Transverse colon (tissue), 4 donors: ENCODE measurements at places on chromosomes 3 and 15.

DNA sequence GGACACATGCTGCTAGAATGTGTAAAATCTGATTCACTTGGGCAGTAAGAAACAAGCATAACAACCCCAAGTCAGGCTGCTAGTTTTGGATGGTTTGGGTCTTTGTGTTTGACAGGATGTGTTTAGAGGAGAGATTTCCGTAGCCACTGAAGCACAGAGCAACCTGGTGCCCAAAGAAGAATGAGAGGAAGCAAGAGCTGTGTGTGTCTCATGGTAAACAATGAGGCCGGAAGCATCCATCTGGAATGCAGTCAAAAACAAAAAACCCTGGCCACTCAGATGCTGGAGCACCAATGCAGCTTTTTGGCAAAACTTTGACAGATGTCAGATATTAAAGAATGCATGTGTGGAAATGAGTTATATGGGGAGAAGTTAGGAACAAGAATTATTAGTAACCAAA is 39.4 kb upstream of the SNRK start:
- DNase-seq, result peak; percentile 10

DNA sequence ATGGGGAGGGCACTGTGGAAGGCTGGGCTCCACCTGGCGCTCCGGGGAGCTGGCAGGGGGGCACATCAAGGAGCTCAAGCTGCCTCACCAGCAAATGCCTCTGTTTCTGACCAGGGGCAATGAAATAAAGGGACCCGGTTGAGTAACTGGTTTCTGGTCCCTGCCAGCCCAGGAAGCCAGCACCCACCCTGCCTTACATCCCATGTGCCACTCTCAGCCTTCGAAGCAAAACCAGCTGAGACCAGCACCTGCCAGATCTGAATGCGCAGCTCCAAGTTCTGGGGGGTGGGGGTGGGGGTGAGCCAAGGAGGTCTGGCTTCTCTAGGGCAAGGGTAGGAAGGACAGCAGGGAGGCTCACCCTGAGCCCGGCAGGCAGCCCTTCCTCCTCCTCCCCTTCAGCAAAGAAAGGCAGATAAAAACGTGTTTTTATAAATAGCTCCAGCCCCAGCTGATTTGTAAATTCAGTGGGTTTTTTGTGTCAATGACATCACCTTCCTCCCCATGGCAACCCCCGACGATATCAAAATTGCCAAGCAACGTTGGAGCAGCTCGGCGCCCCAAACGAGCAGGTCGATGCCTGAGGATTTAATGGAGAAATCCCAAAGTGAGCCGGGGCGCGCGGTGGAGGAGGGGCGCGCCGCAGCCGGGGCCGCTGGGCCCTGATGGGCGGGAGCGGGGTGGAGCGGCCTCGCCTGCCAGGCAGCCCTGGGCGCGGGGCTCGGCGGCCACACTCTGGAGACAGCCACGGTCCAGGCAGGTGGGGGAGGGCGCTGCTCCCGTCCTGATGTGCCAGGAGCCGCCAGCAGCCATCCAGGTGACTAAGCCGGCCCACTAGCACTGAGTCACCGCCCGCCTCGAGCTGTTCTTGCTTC is at the start of gene PAK6:
Gene PAK6 (plus strand): TSS at position 532 of the 872 bp plus-strand sequence. CDS start 25,723 bp downstream, outside the sequence.
- DNase-seq, result peak; percentile 46

- peak; percentile 5 for DNase-seq
These were observed 149.7 kb downstream of the KLF13 start for GRCh38 chr15:31476236-31476810.

DNA sequence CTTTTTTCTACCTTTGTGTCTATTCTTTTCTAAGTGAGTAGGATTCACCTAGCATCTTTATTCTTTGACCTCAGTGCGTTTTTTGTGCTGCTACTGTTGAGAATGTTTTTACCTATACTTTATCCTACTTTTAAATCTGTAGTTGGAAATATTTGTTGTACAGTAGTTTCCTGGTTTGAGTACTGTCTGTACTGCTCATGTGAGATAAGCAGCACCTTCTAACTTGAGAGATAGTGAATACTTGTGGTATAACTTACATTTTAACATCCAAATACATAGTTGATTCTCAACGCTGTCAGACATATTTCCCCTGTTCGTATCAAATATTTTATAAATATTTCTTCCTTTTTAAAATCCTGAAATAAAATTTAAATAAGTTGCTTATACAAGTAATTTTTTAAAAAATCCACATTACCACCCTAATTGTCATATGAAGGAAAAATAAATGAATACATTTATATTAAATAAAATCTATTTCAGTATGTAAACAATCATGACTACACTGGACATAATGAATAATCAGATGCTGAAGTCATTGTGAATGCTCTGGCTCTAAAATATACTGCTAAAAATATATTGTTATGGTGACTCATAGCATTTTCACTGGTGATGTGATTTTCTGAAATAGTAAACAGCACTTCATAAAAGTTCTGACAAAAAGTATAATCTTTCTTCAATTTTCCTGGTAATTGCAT is 17.4 kb downstream of the ATP11B start:
- no peak for DNase-seq

GRCh38 chr3:113185194-113185835 is 26.0 kb upstream of the BOC start:
- DNase-seq, result no peak

GRCh38 chr3:182327196-182327681 is 466.1 kb upstream of the ATP11B start:
- DNase-seq, result no peak

GRCh38 chr3:127908202-127908601 is 6.8 kb upstream of the KBTBD12 start:
- DNase-seq, result no peak

GRCh38 chr3:187852842-187853730 is 107.8 kb upstream of the BCL6 start:
- DNase-seq, result peak; percentile 19

DNA sequence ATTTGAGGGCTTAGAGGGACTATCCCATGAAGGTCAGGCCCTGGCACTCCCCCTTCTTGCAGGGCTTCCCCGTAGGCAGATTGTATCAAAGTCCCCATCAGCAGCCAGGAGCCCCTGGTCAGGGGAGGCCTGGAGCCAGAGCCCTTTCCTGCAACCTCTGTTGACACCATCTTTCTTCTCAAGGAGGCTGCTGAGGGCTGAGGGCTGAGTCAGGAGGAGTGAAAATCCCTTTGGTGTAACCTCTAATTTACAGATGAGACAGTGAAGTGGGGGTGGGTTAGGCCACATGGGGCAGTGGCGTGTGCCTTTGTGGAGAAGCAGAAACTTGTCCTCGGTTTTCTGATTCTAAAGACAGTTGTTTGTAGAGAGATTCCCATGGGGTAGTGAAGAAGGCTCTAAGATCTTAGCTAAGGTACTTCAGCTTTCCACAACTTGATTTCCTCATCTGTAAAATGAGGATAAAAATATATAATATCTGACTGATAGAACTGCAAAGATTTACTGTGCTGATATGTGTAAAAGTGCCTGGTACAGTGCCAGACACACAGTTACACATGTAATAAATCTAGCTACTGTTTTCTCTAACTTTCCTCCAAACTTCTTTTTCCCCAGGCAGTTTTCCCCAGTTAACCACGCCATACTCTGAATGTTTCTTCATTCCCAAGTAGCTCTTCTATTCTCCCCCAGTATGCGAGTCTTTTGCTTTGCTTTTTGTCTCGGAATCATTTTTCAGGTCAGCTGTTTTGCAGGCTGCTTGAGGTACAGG is 249.4 kb upstream of the TPM1 start:
- no peak for DNase-seq

- DNase-seq, result no peak
These were observed 451.3 kb upstream of the AGTR1 start for GRCh38 chr3:148246291-148246923.

- DNase-seq, result no peak
These were observed 101.5 kb downstream of the PGPEP1L start for GRCh38 chr15:98905963-98906711.

DNA sequence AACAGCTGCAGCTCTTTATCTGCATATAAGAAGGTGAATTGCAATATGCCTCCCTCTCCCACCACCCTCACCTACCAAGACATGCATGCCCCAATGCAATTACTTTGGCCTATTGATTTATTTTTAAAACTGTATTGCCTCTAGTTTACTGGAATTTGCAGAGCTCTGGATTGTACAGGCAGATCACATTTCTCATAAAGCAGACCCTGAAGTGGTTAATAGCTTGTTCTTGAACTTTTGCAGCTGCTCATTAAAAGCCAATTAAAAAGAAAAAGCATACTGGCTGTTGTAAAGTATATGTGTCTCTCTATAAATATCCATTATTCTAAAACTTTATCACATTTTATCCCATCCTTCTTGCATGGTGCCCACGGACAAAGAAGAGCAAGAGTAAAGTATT is 221.5 kb upstream of the TOPAZ1 start:
- no peak for DNase-seq

DNA sequence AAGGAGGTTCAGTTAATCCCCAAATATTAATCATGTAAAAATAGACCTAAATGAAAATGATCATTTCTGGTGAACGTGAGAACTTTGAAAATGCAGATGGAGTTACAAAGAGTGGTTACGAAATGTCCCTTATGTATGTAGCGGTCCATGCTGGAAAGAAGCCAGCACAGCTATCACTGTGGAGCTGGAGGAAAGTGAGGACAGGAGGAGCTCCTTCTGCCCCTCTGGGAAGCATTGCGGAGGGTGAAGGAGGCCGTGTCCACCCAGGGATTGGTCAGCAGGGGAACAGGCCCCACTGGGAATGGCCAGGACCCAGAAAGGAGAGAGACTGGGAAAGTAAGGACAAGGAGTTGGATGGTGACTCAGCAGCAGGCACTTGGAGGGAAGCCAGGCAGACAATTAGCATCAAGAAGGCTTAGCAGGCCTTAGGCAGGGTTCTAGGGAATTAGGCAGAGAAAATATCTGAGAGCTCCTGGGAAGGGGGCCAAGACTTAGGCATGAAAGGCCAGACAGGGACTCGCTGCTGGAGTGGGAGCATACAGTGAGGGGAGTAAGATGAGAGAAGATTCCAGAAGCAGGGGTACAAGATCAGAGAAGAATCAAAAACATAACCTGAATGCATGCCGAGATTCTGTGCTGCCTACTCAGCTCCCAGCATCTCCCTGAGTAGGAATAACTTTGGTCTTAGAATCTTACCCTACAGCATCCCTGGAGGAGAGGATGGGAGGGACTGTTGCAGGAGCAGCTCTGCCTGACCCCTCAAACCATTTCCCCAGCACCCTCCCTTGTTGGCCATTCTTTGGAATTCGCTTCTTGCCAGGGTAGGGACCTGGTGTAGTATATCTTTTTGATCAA is 171.0 kb upstream of the UMPS start:
- peak; percentile 79 for DNase-seq

- no peak for DNase-seq
These were observed 23.1 kb upstream of the MCCC1 start for GRCh38 chr3:183122257-183122932.

DNA sequence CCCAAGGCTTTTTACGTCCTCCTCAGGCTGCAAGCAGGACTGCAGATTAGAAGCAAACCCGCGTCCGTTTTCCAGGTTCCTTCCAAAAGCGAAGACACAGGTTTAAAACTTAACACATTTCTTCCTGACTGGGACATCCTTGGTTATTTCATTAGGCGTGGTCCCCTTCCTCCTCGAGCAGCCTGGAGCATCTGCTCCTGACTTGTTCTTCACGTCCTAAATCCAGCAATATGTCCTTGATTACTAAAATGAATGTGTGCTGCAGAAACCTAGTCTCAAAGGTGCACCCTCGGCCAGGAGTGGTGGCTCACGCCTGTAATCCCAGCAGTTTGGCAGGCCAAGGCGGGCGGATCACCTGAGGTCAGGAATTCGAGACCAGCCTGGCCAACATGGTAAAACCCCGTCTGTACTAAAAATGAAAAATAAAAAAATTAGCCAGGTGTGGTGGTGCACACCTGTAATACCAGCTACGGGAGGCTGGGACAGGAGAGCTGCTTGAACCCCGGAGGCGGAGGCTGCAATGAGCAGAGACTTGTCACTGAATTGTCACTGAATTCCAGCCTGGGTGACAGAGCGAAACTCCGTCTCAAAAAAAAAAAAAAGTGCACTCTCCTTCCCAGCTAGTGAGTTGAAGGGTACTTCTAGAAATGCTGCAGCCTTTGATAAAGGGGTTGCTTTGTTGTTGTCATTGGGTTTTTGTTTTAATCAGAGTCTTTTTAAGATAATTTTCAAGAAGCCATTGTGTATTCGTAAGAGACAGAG is 842 bp upstream of the LRIG1 start:
- no peak for DNase-seq

- no peak for DNase-seq
These were observed 56.5 kb downstream of the FMN1 start for GRCh38 chr15:33138000-33138399.

DNA sequence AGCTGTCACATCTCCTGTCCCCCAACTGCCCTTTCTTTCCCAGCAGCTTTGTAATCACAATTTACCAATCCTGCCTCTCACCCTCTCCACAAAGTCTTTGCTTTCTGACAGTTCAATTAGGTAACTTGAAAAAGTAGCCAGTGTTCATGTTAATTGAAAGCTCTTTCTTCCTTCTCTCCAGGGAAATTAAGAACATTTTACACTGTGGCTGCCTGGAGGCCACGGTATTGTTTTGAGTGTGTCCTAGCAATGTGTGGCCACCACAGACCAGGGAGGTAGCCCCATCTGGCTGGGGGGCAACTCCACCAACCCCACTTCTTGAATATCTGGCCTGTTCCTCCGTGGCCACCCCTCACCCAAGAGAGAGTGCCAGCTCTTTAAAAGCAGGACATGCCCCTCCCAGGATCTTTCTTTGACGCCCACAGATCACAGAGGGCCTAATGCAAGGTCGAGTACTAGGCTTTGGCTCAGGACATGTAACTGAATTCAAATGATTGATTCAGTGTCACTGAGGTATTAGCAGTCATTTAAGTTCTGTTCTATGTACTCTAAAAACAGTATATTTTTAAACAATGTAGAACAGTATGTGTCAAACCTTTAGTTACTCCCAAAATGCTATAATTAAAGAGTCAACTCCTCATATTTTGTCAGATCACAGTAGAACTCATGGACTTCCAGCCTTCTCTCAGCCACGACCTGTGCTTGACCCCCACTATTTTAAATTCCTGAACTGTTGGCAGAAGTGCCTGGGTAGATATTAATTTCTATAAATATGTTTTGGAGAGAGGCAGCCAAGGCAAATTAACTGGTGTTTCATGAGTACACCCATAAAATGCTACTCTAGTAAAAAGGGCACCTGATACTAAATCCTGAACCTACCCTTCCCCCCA is 164.5 kb downstream of the TNIK start:
- DNase-seq, result no peak

DNA sequence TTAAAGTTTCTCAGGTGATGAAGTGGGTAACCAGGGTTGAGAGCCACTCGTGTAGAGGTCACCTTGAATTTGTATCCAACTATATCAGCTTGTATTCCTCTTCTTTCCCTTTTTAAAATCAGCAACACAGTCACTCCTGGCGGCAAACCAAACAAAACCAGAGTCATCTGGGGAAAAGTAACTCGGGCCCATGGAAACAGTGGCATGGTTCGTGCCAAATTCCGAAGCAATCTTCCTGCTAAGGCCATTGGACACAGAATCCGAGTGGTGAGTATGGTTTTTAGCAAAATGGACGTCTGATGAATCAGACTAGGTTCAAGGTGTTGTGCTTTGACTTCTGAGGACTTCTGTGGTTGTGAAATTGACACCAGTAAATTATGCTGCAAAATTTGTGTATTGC is 3.9 kb downstream of the RPL35A start:
- DNase-seq, result no peak

- no peak for DNase-seq
These were observed 6.1 kb downstream of the DNASE1L3 start for GRCh38 chr3:58204720-58205119.

- DNase-seq, result no peak
These were observed 98.6 kb downstream of the RPL39L start for GRCh38 chr3:187040516-187041361.

GRCh38 chr15:100266166-100266565 is 75.6 kb downstream of the ADAMTS17 start:
- no peak for DNase-seq
